Activated naive CD4-positive, alpha-beta T cell treated with Interleukin-2 at 50 U/mL for 16 hours (primary cell): ENCODE measurements at places on chromosomes 12 and 14.
A peak's percentile ranks its signal among the peaks of the same experiment; 100 is the strongest.

DNA sequence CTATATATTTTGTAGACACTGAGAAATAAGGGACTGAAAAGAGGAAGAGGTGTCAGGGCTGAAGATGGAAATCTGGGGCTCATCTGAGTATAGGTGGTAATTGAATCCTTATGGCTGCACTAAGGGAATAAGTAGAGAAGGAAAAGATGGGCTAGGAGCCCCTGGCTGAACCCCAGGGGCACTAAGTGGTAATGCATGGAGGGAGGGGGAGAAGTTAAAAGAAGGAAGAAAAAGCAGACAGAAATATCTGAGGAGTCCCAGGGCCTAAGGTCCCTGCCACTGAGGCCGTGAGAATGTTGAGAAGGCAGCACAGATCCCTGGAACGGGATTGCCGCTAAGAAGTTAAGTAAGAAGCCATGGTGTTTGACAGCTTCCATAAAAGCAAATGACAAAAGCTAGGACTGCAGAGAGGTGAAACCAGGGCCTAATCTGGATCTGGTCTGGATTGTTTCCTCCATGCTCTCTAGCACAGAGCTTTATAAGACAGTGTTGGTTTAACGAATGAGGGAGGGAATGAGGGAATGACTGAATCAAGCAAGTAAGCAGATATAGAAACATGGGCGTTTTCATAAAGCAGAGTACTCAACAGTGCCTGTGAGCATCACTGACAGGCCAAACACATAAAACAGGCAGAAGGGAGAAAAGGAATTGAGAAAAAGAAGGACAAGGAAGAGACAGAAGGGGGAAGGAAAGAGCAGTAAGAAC lies 92.9 kb downstream of the HMGA2 start:
- DNase-seq, result no peak

DNA sequence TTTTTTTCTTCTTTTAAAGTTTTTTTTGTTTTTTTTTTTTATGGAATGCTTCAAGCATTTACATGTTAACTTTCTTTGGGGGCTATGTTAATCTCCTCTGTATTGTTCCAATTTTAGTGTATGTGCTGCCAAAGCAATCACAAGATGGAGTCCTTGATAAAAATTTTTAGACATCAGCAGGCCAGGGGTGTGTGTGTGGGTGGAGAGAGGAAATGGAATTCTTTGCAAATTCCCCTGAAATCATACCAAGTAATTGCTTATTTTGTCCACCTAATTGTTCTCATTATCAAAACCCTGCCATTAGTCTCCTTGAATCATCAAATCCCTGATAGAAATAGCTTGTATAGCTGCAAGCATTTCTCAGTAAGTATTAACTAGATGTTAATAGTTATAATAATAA lies 21.7 kb downstream of the RNF212B start:
- DNase-seq, result no peak

GRCh38 chr12:104668274-104668718 lies 211.5 kb downstream of the CHST11 start:
- no peak for DNase-seq

- DNase-seq, result no peak
Observed at GRCh38 chr14:102573591-102574046, 18.8 kb upstream of the RCOR1 start.

GRCh38 chr12:28374556-28374955 lies 184.3 kb downstream of the CCDC91 start:
- DNase-seq, result no peak

DNA sequence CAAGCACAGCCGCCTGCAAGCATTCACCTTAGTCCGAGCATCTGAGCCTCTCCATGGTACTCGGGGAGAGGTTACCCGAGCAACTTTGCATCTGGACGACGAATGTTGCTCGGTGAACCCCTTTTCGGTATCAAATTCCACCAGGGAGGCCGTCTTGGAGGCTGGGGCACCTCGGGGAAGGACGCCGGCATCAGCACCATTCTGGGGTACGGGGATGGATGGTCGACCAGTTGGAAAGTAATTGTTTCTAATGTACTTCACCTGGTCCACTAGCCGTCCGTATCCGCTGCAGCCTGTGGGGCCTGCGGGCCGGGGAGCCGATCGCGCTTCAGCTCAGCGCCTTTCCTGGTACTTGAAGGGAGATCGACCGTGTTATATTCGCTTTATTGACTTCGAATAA lies 161.7 kb upstream of the RTL1 start:
- DNase-seq, result no peak

- DNase-seq, result no peak
Observed at GRCh38 chr12:96274331-96274730, 80.2 kb downstream of the ELK3 start.

GRCh38 chr14:39102265-39102968 lies 618 bp downstream of the SEC23A start:
- no peak for DNase-seq

DNA sequence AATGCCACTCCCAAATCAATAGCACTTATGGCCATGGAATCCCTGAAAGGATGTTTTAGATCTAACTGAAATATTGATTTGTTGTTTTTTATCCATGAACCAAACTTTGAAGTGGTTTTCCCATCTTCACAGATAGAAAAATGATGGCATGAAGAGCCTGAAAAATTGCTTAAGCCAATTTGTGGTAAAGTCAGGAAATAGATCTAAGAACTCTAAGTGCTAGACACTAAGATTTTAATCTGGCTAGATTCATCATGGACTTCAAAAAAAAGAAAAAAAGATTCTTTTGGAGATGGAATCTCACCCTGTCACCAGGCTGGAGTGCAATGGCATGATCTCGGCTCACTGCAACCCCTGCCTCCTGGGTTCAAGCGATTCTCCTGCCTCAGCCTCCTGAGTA lies 45.0 kb upstream of the STRN3 start:
- DNase-seq, result no peak

DNA sequence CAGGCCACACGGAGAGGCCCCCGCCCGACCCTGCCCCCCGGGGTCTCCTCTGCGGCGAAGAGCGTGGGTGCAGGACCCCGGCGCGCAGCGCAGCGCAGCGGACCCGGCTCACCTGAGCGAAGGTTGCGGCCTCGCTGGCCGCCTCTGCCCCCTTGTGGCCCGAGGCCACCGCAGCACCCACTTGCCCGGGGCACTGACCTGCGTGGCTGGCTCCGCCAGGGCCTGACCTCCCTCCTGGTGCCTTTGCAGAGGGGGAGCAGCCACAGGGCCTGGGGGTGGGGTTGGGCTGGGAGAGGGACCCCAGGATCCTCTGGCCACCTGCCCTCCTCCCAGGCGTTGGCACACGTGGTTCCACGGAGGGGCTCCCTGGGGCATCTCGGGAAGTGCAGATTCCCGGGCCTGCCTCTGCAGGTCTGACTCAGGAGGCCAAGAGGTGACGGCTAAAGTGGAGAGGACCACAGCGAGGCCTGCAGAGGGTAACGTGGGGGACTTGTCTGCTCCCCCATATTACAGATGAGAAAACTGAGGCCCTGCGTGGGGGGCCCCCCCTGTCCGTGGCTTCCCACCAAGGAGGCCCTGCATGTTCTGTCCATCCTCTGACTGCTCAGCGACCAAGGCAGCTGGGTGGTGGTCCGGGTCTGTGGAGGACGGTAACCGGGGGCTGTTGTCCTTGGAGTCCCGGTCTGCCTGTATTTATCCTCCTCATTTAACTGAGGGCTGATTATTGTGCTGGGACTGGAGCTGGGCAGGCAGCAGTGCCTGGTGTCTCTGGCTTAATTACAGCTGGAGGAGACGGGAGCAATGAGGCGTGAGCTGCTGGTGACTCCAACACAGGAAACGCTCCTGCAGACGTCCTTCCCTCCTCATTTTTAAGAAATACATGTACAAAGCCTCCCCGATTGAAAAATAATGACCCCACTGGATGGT lies 67.9 kb upstream of the BEGAIN start:
- DNase-seq, result peak; percentile 38

GRCh38 chr12:114998118-114998749 lies 314.3 kb upstream of the TBX3 start:
- no peak for DNase-seq

DNA sequence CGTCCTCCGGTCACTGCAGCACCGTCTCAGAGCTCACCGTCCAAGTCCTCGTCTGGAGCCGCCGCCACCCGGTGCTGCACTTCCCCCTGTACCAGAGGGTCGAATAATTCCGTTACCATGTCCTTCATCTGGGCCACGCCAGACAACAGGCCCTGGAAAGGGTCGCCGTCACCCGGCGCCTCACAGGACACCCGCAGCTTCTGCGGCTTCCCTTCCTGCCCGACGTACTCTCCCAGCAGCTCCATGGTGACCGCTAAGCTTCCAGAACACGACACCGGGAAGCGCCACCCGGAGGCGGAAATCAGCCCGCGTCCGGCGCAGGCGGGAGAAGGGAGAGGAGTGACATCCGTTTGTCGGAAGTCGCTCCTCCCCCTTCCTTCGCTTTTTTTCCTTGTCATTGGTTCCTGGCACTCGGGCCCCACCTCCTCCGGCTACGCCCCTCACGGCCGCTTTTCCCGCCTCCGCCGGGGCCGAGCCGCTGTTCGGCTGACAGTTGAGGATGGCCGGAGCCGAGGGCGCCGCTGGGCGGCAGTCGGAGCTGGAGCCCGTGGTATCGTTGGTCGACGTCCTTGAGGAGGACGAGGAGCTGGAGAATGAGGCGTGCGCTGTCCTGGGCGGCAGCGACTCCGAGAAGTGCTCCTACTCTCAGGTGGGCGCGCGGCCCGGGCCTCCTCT lies at the start of the genes GON7 and UBR7:
Gene GON7 (minus strand): TSS at position 273 of the 675 bp plus-strand sequence. CDS start 28 bp downstream, at position 245.
Gene UBR7 (plus strand): TSS at position 464 of the 675 bp plus-strand sequence. CDS start 36 bp downstream, at position 500.
- DNase-seq, result peak; percentile 90

DNA sequence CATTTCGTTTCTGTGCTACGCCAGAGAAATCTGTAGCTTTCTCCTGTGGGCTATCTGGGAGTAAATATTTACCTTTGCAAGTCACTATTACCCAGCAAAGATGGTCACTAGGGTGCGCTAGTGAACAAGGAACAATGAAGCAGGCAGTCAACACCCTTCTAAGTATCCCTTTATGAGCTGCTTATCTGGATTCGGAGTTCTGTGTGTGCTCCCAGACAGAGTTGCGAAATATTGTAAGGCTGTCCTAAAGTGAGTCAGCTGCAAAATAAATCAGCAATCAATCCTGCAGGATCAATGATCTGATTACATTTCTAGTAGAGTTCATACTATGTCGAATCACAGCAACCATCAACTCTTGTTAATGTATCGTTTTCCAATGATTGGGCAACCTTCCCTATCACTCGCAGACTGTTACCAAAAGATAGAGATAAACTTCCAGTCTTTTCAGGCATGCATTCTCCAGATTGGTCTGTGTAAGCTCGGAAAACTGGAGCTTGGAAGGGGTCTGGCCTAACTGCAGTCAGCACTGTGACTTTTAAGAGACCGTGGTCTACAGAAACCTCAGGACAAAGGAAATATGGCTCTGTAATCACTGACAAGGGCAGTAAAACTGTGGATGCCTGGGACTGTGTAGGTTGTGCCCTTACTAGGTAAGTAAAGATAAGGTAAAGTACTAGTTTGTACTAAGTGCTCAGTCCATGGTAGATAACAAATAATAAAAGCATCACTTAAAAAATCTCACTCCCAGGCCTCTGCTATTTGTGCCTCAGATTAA lies 133.5 kb downstream of the KCNK10 start:
- peak; percentile 44 for DNase-seq
